ENCODE measurements at places on chromosomes 11 and 22. TPM values are rescaled to one million over a fixed set of nuclear protein-coding genes. Genes with fewer than 3 reads are reported as not detected.

- H3K36me3 ChIP-seq, result no peaks in the 10 kb centered on the region
- no peaks in the 10 kb centered on the region for H3K4me1 ChIP-seq
- H3K27ac ChIP-seq, result no peak overlapping the region
- no peak overlapping the region for H3K4me3 ChIP-seq
- no peak for DNase-seq
Observed at GRCh38 chr22:42062506-42063170, 8.0 kb downstream of the NAGA start.

GRCh38 chr11:62034036-62034338, 66.6 kb upstream of the FTH1 start:
- DNase-seq, result no peak
- H3K27ac ChIP-seq, result no peak overlapping the region
- no peaks in the 10 kb centered on the region for H3K27me3 ChIP-seq
- H3K36me3 ChIP-seq, result no peaks in the 10 kb centered on the region
- H3K4me3 ChIP-seq, result no peak overlapping the region

DNA sequence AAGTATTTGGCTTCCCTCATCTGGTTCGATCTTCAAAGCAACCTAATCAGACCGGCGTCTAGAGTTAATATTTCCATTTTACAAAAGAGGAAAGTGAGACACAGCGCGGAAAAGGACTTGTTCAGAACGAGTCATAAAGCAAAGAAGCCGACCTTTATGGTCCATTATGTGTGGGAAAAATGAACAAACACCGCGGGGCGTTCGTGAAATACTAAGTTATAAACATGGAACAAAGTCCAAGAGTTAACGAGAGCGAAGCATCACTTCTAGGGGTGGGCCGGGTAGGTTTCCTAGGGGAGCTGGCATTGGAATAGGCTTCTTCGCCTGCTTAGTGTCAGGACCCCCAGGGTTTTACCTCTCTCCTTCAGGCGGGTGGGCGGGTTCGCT, 575 bp downstream of the DUSP18 start:
- no peak for DNase-seq
- H3K4me3 ChIP-seq, result peak overlapping the region; percentile 27
- no peak overlapping the region for H3K27ac ChIP-seq
- H3K4me1 ChIP-seq, result peaks cover 4% of the 10 kb centered on the region
- peaks cover 20% of the 10 kb centered on the region for H3K36me3 ChIP-seq

DNA sequence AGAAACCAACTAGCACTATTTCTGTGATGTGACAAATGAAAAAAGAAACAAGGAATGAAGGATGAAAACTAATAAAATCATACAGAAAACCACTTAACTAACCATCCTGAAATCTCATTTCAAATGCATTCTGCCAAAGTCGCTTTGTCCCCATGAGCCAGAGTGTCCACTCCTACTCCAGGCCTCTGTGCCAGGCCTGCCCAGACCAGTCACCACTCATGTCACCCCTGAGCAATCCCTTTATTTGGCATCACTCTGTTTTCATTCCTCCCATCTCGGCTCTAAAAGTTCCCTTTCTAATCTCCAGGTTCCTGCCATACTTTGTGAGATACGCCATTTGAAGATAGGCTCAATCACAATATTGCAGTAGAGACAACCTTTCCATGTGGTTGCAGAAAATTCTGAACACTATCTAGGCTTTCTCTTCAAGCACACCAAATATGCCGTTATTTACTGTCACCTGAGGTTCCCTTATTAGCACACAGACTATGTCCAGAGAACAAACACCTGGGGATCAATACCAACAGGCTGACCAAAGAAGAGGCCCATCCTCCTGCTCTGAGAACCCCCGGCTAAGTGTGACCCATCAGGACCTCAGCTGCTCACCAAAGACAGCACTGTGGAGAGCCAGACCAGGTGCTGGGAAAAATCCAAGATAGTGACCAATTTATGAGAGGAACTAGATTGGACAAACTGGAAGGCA, 202.4 kb downstream of the LARGE1 start:
- no peak for DNase-seq
- no peaks in the 10 kb centered on the region for H3K27me3 ChIP-seq
- no peak overlapping the region for H3K4me3 ChIP-seq
- H3K4me1 ChIP-seq, result no peaks in the 10 kb centered on the region
- no peaks in the 10 kb centered on the region for H3K36me3 ChIP-seq

- H3K4me3 ChIP-seq, result peak overlapping the region; percentile 87
- peak overlapping the region; percentile 80 for H3K27ac ChIP-seq
- H3K27me3 ChIP-seq, result no peaks in the 10 kb centered on the region
- H3K4me1 ChIP-seq, result peaks cover 31% of the 10 kb centered on the region
- peaks cover 7% of the 10 kb centered on the region for H3K36me3 ChIP-seq
Observed at GRCh38 chr11:111976119-111976766, 39.1 kb downstream of the DIXDC1 start.

DNA sequence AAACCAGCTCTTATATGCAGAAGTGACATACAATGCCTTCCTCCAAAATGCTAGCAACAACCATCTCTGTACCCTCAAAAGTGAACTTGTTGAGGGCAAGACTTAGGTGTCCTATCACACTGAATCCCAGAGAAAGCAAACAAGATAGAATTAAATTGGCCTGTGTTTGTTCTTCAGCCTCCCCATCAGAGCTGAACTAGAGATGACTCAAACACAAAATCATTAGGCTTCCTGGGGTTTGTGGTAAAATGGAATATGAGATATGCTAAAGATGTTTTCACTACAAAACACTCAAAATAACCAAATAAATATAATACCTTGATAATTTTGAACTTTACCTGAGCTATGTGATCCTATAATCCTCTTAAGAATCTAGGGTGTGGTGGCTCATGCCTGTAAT, 31.6 kb downstream of the ZNF214 start:
- H3K4me3 ChIP-seq, result no peak overlapping the region
- no peaks in the 10 kb centered on the region for H3K4me1 ChIP-seq
- H3K27me3 ChIP-seq, result no peaks in the 10 kb centered on the region
- no peak overlapping the region for H3K27ac ChIP-seq
- DNase-seq, result no peak

DNA sequence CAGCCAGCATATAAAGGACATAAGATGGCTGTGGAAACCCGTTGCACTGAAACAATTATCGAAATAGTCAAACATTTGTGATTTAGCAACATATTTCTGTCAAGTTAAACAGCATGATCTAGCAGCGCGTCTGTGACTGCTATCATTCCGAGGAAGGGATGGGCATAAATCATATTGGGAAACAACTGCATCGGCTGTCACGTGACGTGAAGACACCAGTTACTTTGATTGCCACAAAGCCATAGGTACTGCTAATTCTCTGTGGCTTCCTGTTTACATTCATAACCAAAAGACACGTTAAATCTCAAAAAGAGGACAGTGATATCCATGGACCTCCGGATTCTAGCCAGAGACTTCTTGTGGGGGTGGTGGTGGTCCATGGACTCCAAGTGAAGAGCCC, 87.8 kb downstream of the CACNA1I start:
- peaks cover 28% of the 10 kb centered on the region for H3K27me3 ChIP-seq
- DNase-seq, result no peak
- H3K4me3 ChIP-seq, result no peak overlapping the region
- H3K36me3 ChIP-seq, result no peaks in the 10 kb centered on the region
- H3K27ac ChIP-seq, result no peak overlapping the region

DNA sequence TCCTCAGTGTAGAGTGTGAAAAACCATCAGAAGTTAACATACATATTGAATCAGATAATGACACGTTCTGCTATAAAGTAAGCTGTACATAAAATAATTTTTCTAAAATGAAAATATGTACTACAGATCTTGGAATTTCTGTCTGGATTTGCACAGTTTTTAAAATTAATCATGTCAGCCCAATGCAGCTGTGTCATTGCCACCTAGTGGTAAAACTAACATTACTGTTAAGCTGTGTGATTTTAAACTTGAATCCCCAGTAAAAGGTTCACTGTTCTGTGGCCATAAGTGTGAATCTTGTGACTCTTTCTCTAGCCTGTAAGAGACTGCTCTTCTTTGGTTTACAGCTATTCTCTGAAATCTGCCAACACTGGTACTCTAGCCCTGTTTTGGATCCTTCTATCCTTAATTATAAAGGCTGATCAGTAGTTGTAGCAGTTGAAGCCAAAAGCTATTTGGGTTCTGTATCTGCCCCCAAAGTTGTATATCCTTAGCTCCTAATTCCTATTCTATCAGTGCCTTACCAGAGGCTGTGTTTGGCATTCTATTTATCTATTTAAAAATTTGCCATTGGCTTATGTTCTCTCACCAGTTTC, 4.0 kb downstream of the JRKL start:
- no peaks in the 10 kb centered on the region for H3K36me3 ChIP-seq
- no peak for DNase-seq
- H3K27me3 ChIP-seq, result no peaks in the 10 kb centered on the region
- no peak overlapping the region for H3K4me3 ChIP-seq
- H3K4me1 ChIP-seq, result peaks cover 15% of the 10 kb centered on the region

DNA sequence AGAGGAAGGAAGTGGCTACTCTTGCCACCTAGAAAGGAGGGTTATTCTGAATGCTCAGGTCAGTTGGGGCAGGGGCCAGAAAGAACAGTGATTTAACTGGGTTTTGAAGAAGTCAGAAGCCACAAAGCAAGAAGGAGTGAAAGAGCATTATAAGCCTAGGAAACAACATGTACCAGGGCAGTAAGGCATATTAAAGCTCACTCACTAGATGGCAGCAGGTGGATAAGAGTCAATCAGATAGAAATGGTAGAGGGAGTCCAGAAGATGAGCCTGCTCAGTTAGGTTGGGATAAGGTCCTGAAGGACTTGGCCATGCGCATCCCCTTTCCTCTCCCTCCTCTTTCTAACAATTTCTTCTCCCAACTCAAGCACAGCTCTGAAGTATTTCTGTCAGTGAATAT, 22.0 kb upstream of the PATE1 start:
- H3K4me1 ChIP-seq, result no peaks in the 10 kb centered on the region
- no peak overlapping the region for H3K27ac ChIP-seq
- DNase-seq, result no peak
- no peaks in the 10 kb centered on the region for H3K27me3 ChIP-seq

DNA sequence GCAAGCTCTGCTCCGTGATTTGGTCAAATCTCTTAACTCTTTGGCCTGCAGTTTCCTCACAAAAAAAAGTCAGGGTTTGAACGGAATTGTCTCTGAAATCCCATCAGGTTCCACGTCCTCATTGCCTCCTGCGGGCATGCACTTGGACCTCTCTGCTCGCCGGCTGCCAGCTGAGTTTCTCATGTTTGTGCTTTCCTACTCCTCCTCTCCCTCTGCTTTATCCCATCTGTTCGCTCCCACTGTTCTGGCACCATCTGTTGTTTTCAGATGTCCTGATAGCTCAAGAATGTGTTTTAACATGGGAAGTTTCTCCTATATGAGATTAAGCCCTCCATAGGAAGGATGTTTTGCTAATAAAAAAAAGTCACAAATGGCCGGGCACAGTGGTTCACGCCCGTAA, 49.4 kb upstream of the ARHGAP42 start:
- no peak for DNase-seq
- no peak overlapping the region for H3K4me3 ChIP-seq
- no peaks in the 10 kb centered on the region for H3K36me3 ChIP-seq
- H3K27me3 ChIP-seq, result no peaks in the 10 kb centered on the region

- no peaks in the 10 kb centered on the region for H3K36me3 ChIP-seq
- no peaks in the 10 kb centered on the region for H3K4me1 ChIP-seq
- H3K27ac ChIP-seq, result no peak overlapping the region
- no peaks in the 10 kb centered on the region for H3K27me3 ChIP-seq
Observed at GRCh38 chr22:48520207-48520606, 1307.5 kb downstream of the BRD1 start.

- no peak for DNase-seq
- H3K4me1 ChIP-seq, result peaks cover 39% of the 10 kb centered on the region
- H3K36me3 ChIP-seq, result peaks cover 13% of the 10 kb centered on the region
- no peak overlapping the region for H3K4me3 ChIP-seq
Observed at GRCh38 chr22:28801845-28802594, 1.7 kb upstream of the XBP1 start.

- no peak overlapping the region for H3K27ac ChIP-seq
- no peaks in the 10 kb centered on the region for H3K4me1 ChIP-seq
Observed at GRCh38 chr11:2911785-2912391, 17.3 kb downstream of the PHLDA2 start.

GRCh38 chr11:110160016-110160415, 66.8 kb downstream of the ZC3H12C start:
- H3K36me3 ChIP-seq, result no peaks in the 10 kb centered on the region
- DNase-seq, result no peak
- no peaks in the 10 kb centered on the region for H3K4me1 ChIP-seq
- H3K4me3 ChIP-seq, result no peak overlapping the region
- H3K27ac ChIP-seq, result no peak overlapping the region

DNA sequence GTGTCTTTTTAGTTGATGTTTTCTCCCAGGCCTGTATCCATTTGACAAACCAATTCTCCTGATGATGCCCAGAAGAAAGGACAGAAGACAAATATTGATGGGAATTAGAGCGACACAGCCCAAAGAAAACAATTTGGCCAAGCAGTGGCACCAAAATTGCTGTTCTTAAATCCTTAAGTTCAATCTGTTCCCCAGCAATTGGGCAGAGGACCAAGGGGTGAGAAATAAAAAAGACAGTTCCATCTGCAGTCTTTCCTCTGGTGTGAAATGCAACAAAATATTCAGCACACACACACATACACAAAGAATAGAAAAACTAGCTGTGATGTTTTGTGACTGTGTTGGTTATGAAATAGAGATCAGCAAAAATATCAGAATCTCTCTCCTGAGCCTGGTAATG, 38.0 kb upstream of the ASPHD2 start:
- no peaks in the 10 kb centered on the region for H3K4me1 ChIP-seq
- DNase-seq, result no peak
- H3K27ac ChIP-seq, result no peak overlapping the region
- peaks cover 4% of the 10 kb centered on the region for H3K27me3 ChIP-seq
- H3K36me3 ChIP-seq, result no peaks in the 10 kb centered on the region

DNA sequence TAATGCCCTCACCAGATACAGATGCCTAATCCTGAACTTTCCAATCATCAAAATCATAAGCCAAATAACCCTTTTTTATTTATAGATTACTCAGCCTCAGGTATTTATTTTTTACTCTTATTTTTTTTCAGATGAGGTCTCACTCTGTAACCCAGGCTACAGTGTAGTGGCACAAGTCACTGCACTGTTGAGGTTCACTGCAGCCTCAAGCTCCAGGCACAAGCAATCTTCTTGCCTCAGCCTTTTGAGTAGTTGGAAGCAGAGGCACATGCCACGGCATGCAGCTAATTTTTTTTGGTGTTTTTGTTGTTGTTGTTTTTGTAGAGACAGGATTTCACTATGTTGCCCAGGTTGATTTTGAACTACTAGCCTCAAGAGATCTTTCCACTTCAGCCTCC, 49.5 kb downstream of the TTC28 start:
- no peaks in the 10 kb centered on the region for H3K36me3 ChIP-seq
- no peaks in the 10 kb centered on the region for H3K4me1 ChIP-seq
- no peak overlapping the region for H3K27ac ChIP-seq

- H3K27me3 ChIP-seq, result no peaks in the 10 kb centered on the region
- H3K27ac ChIP-seq, result peak overlapping the region; percentile 12
- H3K4me3 ChIP-seq, result no peak overlapping the region
- peak; percentile 57 for DNase-seq
Observed at GRCh38 chr22:19066531-19067271, 55.5 kb downstream of the DGCR2 start.

Gene LRP4
- 5.8 TPM for total RNA-seq

Gene VSIG10L2
- not detected for total RNA-seq

Gene DHCR7
- total RNA-seq, result 904 TPM

Gene KDM4E
- total RNA-seq, result not detected

Gene OR5A1
- not detected for total RNA-seq

Gene SLC17A6
- not detected for total RNA-seq

Data from adrenal gland (tissue), 19 donors.